Kidney epithelial cell (primary cell): ENCODE measurements at places on chromosomes 3 and 15. TPM values are rescaled to one million over a fixed set of nuclear protein-coding genes. Genes with fewer than 3 reads are reported as not detected.

Gene CCK
- total RNA-seq, result 0.42 and 0.68 TPM in 2 replicates

Gene GOLGA8H
- 0.34 and 1.3 TPM in 2 replicates for total RNA-seq

Gene CCDC54
- total RNA-seq, result not detected in 2 replicates

Gene HTR3E
- total RNA-seq, result not detected in 2 replicates

Gene OXTR
- total RNA-seq, result 2.0 and 2.1 TPM in 2 replicates

Gene CLDN16
- total RNA-seq, result 10.9 and 12.0 TPM in 2 replicates

Gene CFAP91
- 3.3 and 7.1 TPM in 2 replicates for total RNA-seq

Gene C15orf61
- total RNA-seq, result 2.9 and 6.7 TPM in 2 replicates

Gene STXBP5L
- 0.13 TPM in 1 of 2 replicates, not detected in the other for total RNA-seq

Gene LYZL4
- not detected in 2 replicates for total RNA-seq

Gene GDPGP1
- total RNA-seq, result 8.1 and 11.0 TPM in 2 replicates

Gene GP9
- total RNA-seq, result not detected in 2 replicates

Gene MASP1
- total RNA-seq, result 0.48 TPM in 1 of 2 replicates, not detected in the other

Gene GOLGA6B
- not detected in 2 replicates for total RNA-seq

Gene UBAP1L
- 0.68 and 1.2 TPM in 2 replicates for total RNA-seq

Gene CRABP1
- not detected in 2 replicates for total RNA-seq

Gene NCEH1
- total RNA-seq, result 14.9 and 22.4 TPM in 2 replicates

Gene SPATA12
- total RNA-seq, result 0.38 and 0.48 TPM in 2 replicates

Gene CAMP
- total RNA-seq, result not detected in 2 replicates

Gene GOLGA6A
- not detected in 2 replicates for total RNA-seq

Gene STRC
- under 0.01 and 0.21 TPM in 2 replicates for total RNA-seq

Gene RAB11A
- total RNA-seq, result 295 and 307 TPM in 2 replicates

Gene SOX14
- not detected in 2 replicates for total RNA-seq

Gene SGO1
- total RNA-seq, result 4.8 and 6.9 TPM in 2 replicates

Gene DAZL
- total RNA-seq, result not detected in 2 replicates
